Cerebellar nuclear complex (tissue), 1 donor: ENCODE measurements at places on chromosomes 1 and 21.

GRCh38 chr1:173863224-173864161 is 4.3 kb downstream of the GAS5 start:
- DNase-seq = no peak

DNA sequence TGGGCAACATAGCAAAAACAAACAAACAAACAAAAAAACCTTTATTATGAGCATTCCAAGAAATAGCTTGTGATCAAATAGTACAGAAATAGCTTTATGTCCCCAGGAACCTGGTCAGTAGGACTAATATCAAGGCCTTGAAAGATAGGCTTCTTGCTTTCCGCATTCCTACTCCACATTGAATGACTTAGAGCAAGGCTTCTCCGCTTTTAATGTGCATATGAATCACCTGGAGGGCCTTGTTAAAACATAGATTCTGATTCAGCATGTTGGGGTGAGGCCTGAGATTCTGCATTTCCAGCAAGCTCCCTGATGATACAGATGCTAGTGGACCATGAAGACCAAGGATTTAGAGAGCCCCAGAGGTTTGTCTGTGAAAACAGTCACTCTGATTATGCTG is 17.4 kb downstream of the PLEKHA6 start:
- no peak for DNase-seq

- no peak for DNase-seq
Measured at GRCh38 chr1:240193679-240194078, 102.0 kb downstream of the FMN2 start.

GRCh38 chr21:32186804-32187203 is 92.0 kb downstream of the MIS18A start:
- DNase-seq = no peak

GRCh38 chr1:92315766-92316599 is 17.1 kb downstream of the RPAP2 start:
- no peak for DNase-seq

- no peak for DNase-seq
Measured at GRCh38 chr1:29171089-29171488, 10.6 kb downstream of the SRSF4 start.

DNA sequence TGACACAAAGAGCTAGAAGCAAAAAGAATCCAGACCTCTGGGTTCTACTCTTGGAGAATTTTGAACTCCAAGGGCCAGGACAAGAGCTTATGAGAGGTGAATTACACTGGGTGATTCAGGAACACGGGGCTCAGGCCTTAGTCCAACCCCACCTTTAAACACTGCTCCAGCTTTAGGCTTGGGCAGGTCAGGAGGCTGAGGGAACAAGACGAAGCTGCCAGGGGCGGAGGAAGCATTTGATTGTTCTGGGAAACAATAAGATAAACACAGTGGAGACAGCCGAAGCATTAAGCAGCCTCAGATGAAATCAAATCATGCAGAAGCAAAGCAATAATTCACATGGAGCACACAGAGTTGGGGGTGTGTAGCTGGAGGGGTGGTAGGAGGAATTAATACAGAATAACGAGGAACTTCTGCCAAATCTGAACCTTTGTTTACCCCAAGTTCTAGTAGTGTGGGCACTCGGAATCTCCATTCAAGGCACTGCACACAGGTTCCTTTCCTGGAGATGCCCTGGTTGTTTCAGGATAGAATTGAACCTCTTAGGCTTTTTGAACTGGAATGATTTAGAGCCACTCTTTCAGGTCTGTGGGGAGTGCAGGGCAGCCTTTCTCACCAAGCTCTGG is 93.2 kb downstream of the PLXNA2 start:
- DNase-seq = no peak

GRCh38 chr1:1306070-1306660 is 1.6 kb downstream of the ACAP3 start:
- no peak for DNase-seq

DNA sequence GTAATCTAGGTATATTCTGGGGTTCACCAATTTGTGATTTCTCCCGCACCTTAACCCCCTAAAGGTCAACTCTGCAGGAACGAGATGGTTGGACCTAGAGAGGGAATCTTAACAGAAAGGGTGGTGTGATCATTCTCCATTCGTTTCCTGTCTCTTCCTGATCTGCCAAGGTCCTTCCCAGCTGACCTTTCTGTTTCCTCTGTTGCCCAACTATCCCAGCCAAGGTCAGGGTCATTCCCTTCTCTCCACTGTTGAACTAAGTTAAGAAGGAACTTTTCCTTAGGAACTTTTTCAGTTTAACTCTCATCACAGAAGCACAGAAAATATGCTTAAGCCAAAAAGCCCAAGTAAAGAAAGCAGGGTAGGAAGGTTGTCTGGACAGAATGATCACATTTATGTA is 49.3 kb downstream of the KAZN start:
- no peak for DNase-seq

DNA sequence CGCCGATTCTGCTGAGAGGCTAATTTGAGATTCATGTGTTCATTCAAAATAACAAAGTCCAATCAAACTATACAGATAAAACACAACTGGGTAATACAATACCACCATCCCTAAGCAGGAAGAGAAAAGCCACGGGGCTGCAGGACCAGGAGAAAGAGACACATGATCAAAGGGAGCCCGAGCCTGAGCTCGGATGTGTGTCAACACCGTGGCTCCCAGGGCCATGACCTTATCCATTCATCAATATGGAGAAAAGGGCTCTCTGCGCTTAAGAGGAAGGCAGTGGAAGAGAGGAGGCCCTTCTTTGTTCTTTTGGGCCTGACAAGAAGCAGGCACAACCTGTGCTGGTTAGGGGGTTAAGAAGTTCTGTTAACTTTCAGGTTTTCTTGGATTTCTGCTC is 56.7 kb downstream of the HUNK start:
- no peak for DNase-seq

GRCh38 chr1:67429011-67429527 is 1.1 kb downstream of the SERBP1 start:
- DNase-seq = no peak

GRCh38 chr1:53084589-53084971 is 22.6 kb downstream of the PODN start:
- DNase-seq = no peak

DNA sequence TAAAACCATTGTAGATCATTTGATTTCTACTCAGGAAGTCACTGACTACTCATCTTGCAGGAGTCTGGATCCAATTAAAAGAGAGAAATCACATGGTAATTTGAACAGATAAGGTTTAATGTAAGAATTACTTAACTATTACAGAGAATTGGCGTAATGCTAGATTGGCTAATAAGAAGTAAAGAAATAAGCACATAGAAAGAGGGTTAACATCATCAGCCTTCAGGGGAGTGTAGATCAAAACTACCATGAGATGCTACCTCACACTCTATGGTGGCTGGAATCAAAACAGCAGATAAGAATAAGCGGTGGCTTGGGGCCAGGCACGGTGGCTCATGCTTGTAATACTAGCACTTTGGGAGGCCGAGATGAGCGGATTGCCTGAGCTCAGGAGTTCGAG is 11.7 kb downstream of the ST3GAL3 start:
- no peak for DNase-seq

DNA sequence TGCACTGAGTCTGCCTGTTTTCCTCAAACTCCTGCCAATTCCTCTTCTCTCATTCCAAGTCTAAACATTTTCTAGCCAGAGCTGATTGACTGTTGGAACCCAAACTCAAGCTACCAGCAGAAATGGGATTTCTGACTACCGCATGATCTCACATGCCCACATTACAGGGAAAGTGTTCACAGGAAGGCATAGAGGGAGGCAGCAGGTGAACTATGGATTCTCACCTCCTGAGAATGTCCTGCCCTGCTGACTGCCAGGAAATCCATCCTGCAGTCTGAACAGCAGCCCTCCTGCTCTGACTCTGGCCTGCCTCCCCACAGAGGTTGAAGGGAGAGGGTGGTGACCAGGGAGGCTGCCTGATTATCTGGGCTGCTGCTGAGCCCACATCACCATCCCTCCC is 22.5 kb downstream of the IQGAP3 start:
- no peak for DNase-seq

DNA sequence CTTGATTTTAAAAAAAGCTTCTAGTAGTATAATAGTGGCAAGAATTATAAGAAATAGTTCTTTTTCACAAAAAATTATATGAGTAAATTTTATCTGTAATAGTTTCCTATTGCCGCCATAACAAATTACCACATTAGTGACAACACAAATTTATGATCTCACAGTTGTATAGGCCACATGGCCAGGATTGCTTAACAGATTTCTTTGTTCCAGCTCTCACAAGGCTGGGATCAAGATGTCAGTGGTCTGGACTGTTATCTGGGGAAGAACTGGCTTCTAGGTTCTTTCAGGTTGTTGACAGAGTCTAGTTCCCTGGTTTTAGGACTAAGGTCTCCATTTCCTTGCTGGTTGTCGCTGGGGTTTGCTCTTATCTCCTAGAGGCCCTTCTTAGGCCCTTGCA is 236.4 kb downstream of the USP25 start:
- no peak for DNase-seq

- no peak for DNase-seq
Measured at GRCh38 chr1:221644145-221644448, 97.8 kb downstream of the DUSP10 start.

- DNase-seq = no peak
Measured at GRCh38 chr1:18635070-18635577, 4.5 kb downstream of the PAX7 start.

GRCh38 chr1:23564529-23565122 is 5.3 kb upstream of the ID3 start:
- DNase-seq = no peak

DNA sequence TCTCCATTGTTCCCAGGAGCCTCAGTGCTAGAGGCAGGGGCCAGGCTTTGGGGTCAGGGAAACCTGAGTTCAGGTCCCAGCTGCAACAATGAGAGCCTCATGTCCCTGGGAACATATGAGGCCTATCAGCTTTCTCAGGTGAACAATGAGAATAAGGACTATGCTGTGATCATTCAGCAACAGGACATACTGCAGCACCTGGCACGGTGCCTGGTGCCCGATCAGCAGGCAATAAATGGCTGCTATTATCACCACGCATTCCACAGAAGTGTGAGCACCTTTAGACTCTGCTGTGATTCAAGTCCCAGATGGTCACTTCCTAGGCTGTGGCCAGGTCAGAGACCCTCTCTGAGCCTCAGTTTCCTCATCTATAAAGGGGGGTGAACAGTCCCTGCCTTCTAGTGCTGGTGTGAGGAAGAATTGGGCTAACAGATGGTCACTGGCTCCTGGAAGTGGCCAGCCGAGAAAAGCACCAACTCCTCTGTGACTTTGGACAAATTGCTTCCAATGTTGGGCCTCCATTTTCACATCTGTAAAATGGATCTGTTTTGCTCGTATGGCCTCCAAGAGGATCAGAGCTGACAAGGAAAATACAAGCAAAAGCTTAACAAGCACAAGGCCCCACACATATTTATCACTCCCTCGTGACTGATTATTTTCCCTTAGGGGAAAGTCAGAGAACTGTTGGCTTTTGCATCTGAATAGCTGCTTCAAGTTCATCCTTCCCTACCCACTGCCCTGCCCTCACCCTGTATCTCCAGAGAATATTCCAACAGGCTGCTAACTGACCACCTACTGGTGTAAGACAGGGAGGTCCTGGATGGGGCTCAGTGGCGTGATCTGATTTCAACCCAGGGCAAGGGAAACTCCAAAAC is 1.1 kb downstream of the SLC5A9 start:
- DNase-seq = no peak

- DNase-seq = no peak
Measured at GRCh38 chr1:21372383-21372782, 67.6 kb upstream of the NBPF3 start.

DNA sequence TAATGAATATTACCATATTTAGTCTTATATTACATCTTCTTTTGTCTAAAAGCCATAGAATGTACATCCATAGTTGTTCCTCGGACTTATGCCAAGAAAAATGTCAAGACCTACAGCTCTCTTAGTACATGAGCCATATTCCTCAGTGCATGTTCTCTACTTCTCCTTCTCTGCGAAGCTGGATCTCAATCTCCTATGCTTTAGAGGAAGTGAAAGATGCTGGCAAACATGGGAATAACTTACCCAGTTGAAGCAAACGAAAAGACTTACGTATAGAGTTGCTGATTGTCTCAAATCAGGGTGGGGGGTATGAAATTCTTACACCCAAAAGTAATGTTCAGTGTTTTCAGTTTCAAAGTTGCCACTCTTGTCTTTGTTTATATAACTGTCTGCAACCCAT is 32.7 kb downstream of the OR13G1 start:
- DNase-seq = no peak

DNA sequence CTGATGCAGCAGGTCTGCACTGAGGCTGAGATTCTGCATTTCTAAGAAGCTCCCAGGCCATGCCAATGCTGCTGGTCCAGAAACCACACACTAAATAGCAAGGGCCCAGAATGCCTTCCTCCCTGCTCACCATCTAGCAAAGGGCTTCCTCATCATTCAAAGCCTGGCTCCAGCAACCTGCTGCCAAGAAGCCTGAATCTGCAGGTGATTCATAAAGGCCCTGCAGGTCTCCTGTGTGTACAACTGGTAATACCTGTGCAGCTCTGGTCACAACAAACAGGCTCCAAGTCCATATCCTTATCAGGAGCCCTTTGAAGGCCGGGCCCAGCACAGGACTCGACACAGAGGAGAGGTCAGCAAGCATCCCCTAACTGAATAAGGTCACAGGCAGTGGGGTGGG is 26.7 kb downstream of the GLIS1 start:
- DNase-seq = no peak

DNA sequence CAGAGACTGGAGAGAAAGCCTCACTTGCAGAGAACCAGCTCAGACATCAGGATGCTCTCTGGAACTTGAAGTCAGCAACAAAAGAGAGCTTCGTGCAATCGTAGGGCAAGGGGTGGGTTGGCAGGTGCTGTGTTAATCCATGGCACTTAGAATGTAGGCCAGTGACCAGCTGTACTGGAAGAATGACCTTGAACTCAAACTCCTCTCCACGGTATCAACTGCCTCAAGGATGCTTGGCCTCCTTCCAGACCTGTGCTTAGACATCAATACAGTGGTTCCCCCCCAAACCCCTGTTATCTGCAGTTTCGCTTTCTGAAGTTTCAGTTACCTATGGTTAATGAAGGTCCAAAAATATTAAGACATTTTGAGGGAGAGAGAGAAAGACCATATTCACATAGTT is 6.5 kb downstream of the KANK4 start:
- no peak for DNase-seq

- DNase-seq = no peak
Measured at GRCh38 chr1:246724731-246725095, 504 bp downstream of the SCCPDH start.

DNA sequence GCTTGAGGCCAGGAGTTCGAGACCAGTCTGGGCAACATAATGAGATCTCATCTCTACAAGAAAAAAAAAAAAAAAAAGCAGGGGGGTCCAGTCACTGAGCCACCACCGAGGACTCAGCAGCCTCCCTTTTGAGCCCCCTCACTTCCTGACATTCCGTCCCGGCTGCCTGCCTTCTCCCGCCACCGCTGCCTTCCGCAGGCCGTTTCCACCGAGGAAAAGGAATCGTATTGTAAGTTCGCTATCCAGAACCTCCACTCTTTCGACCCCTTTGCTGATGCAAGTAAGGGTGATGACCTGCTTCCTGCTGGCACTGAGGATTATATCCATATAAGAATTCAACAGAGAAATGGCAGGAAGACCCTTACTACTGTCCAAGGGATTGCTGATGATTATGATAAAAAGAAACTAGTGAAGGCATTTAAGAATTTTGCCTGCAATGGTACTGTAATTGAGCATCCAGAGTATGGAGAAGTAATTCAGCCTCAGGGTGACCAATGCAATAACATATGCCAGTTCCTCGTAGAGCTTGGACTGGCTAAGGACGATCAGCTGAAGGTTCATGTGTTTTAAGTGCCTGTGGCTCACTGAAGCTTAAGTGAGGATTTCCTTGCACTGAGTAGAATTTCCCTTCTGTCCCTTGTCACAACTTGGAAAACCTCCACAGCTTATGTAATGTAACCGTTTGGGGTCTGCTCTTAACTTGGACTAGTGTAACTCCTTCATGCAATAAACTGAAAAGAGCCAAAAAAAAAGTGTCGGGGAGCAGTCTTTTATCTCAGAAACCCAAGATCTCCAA is 55.6 kb downstream of the GLUL start:
- DNase-seq = no peak
